Activated T-cell treated with anti-CD3 and anti-CD28 coated beads for 1 hour (primary cell): ENCODE measurements at places on chromosomes 5 and 9.

DNA sequence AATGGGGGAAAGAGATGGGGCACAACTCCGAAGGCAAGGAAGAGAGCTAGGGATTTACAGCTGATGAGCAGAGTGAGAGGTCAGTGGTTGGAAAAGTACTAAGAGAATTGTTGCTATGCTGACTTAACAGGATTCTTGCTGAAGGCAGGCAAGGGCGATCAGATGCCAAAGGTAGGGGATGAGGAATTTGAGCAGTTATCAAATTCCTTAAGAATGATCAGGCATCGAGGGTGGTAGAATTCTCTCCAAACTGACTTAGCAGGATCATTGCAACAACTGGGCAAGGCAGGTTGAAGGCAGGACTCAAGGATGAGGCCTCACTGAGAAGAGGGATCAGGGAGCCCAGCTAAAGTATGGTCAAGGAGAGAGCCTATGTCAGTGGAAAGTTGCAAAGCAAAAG is 171.0 kb downstream of the HSD17B3 start:
- no peak for DNase-seq

GRCh38 chr9:95892690-95893089 is 17.2 kb downstream of the ERCC6L2 start:
- no peak for DNase-seq

GRCh38 chr5:9776525-9776924 is 146.4 kb upstream of the TAS2R1 start:
- DNase-seq, result no peak

- DNase-seq, result no peak
Measured at GRCh38 chr9:82031538-82032280, 43.1 kb downstream of the SPATA31D1 start.

DNA sequence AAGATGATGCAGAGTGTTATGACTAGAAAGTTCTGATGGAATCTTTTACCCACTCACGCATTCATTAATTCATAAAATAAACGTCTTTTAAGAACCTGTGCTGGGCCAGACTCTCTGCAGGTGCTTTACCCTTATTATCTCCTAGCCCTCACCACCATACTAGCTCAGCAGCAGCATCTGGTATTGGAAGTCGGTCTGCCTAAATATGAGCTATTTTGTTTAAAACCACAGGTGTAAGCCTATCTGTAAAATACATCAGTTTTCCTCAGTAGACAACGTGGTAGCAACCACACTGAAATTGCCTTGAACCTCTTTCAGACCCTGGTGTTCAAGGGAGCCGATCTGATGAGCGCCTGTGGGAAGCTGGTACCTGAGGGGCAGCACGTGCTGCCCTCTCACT is 69.4 kb downstream of the PPIC start:
- no peak for DNase-seq

DNA sequence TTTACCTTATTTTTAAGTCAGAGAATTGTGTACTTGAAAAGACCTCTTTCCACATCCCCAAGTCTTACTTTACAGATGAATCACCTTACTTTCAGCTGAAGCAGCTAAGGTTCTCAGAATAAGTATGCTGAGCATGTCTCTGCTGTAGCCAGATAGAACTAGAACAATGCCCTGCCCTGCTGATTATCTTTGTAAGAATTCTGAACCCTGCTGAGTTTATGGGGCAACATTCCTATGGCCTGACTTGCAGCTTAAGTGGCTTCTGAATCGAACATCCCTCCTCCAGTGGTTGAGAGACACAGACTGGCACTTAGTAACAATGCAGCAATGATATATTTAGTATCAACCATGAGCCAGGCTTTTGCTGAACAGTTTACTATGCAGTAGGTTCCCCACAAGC is 592.0 kb upstream of the WWC1 start:
- no peak for DNase-seq

- no peak for DNase-seq
Measured at GRCh38 chr9:88544245-88544644, 9.3 kb downstream of the NXNL2 start.

GRCh38 chr9:94920420-94921091 is 194.1 kb downstream of the AOPEP start:
- DNase-seq, result no peak

DNA sequence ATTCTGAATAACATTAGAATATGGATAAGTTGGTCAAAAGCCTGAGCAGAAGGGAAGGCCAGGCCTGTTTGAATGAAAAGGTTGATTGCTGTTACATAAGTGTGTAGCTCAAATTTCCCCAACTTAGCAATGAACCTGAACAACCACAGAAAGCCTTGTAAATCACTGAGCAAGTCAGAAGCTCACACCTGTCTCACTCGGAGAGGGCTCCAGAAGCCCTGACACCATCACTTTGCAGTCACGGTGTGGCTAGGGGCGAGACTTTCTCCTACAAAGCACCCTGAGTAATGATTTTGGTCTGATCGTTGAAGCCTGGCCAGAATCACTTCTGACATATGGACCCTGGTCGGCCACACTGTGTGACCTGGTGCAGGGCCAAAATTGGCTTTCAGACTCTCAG is 62.0 kb downstream of the MTX3 start:
- DNase-seq, result no peak

- DNase-seq, result no peak
Measured at GRCh38 chr5:17151686-17152085, 65.7 kb upstream of the BASP1 start.

DNA sequence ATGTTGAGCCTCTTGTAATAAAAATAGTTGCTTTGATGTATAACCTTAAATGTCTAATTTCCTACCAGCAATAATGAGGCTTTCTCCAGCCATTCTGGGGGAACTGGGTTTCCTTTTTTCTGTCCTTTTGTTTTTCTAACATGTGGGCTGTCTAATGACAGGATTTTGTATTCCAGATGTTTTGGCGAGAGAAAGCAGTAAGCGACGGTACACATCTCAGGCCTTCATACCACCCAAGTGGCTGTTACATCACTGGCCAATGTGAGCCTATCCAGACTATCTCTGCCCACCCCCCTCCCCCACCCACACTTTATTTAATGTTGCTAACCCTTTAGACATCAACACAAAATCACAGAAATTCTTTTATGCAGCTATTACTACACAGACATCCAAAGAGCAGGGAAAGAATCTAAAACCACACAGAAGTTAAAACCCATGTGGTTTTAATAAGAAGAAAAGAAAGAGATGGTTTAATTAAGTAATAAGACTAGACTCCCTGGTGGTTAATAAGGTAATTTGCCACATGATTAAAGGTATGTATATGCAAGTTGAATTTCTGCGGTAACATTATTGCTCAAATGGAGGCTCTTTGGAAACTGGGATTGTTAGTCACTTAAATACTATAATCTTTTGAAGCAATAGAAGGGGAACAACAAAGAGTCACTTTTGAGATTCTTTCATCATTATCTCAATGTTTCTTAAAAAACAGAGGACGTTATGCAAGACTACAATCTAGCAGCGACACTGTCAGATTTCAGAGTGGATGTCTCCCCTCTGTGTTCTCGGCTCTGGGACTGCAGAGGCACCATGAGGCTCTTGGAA is 365.1 kb downstream of the ENC1 start:
- no peak for DNase-seq

GRCh38 chr9:119157196-119157595 is 212.0 kb downstream of the BRINP1 start:
- DNase-seq, result no peak

DNA sequence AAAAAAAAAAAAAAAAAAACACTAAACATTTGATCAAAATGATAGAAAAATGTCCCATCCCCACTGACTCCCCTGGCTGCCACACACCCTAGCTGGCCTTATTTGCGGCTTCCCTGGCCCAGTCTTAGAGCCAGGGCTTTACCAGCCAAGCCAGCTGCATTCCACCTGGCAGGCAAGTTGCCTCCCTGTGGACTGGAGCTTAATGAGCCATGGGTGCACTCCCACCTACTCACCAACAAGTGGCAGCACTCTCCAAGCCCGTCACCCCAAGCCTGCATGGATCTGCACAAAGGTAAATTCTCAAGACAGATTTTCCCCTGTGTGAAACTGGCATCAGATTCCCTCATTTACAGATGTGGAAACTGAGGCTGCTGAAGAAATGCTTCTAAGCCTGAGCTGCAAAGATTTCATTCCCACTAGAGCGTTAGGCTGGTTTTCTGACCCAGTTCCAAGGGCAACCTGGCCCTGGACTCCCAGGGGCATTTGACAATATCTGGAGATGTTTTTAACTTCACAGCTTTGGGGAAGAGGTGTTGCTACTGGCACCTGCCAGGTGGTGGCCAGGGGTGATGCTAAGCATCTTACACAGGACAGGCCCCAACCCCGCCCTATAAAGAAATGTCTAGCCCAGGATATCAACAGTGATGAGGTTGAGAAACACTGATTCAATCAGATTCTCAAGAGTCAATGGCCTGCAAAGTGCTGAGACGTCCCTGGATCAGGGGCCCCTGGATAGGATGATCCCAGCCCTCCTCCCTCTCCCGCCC is 21.9 kb upstream of the VDAC1 start:
- DNase-seq, result peak; percentile 36

DNA sequence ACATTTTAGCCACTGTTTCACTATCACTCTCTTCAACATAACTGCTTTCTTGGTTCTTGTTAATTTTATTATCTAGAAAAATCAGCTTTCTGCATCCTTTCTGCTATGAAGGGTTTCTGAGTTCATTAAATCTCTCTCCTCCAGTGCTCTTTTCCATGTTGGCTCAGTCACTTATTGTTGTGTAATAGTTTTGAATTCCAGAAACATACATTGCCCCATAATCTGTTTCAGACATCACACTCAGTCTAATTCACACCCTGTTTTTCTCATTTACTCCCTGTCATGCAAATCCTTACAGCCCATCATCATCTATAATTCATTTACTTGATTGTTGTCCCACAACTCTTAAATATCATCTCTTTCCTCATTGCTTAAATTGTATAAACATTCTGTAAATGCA is 176.1 kb upstream of the CDH12 start:
- no peak for DNase-seq

- DNase-seq, result no peak
Measured at GRCh38 chr9:132063281-132063680, 16.4 kb downstream of the MED27 start.

GRCh38 chr9:35593581-35593980 is 11.5 kb upstream of the TESK1 start:
- DNase-seq, result no peak

DNA sequence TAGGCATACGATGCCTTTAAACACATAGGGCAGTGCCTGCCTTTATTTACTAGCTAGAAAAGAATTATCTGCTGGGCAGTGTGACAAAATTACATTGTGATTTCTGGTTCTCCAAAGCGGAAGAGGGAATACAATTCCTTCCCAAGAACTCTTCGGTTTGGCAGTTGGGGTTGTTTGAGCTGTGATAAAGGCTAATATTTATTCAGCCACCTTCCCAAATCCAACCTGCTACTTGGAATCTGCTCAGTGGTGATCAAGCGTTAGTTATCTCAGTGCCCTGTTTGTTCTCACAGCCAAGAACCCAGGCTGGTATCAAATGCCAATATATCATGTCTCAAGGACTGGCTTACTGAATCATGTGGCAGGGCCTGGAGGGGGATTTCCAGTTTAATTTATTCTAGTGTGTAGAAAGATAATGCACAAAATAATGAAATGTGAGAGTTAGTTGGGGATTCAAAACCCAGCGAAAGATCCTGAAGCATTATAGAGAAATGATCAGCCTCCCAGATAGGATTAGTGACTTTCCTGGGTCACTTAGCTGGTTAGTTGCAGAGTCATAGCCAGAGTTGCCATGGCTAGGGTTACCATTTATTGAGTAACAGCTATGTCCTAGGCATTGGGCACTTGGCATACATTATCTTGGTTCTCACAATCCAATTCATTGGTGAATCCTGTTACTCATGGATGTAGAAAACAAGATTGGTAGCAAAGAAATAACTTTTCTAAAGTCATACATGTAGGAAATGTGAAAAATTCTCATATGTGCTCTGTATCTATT is 457.0 kb upstream of the KLF4 start:
- DNase-seq, result no peak
